ENCODE measurements at places on chromosomes 4 and X.
A peak's percentile ranks its signal among the peaks of the same experiment; 100 is the strongest.

DNA sequence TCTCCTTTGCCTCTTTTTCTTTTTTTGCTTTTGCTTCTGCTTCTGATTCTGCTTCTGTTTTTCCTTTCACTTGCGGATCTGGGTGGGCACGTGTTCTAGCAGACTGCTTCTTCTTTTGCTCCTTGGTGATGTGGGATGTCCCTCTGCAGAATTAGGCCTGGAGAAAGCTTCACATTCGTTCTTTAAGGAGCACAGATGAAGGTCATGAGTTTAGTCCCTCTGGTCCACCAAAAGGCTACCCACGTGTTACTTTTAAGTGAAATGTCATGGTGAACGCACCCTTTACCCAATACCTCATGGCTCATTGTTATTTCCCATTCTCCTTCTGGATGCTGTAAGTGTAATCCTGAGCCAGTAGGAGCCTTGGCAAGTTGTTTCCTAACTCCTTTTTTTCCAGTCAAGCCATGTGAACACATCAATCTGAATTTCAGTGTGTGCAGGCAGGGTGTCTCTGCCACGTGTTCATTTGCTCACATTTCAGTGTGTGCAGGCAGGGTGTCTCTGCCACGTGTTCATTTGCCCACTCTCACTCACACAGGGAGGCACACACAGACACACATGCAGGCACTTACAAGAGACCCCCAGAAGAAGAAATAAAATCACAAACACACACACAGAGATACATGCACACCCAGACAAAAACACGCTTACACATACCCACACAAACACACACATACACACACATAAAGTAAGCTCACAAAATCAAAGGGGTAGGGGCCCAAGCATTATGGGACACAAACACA, 36.9 kb downstream of the NBDY start:
- no peak for DNase-seq

- DNase-seq = no peak
Measured at GRCh38 chrX:45379236-45379635, 178.6 kb upstream of the DIPK2B start.

DNA sequence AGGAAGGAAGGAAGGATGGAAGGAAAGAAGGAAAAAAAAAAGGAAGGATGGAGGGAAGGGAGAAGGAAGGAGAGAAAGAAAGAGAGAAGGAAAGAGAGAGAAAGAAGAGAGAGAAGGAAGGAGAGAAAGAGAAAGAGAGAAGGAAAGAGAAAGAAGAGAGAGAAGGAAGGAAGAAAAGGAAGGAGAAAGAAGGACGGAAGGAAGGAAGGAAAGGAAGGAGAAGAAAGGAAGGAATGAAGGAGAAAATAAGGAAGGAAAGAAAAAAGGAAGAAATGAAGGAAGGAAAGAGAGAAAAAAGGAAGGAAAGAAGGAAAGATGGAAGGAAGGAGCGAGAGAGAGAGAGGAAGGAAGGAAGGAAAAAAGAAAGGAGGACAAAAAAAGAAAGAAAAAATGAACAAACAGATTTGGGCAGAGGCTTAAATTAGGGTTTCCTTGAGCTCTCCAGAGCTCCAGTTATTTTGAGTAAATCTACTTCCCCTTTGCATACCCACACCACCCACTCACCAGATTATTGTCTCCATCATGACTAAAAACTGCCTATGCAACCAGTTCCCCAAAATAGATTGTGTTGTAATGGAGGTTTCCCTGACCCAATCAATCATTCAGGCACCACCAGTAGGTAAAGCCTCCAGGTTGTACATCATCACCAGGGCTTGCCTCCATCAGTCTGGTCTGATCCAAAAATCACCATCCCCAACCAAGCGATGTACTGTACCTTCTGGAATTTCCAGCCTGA, 1722.9 kb upstream of the PCDH10 start:
- peak; percentile 13 for DNase-seq

- no peak for DNase-seq
Measured at GRCh38 chrX:108322234-108322633, 116.0 kb downstream of the COL4A6 start.

GRCh38 chrX:13652287-13652793, 601 bp upstream of the TCEANC start:
- no peak for DNase-seq

DNA sequence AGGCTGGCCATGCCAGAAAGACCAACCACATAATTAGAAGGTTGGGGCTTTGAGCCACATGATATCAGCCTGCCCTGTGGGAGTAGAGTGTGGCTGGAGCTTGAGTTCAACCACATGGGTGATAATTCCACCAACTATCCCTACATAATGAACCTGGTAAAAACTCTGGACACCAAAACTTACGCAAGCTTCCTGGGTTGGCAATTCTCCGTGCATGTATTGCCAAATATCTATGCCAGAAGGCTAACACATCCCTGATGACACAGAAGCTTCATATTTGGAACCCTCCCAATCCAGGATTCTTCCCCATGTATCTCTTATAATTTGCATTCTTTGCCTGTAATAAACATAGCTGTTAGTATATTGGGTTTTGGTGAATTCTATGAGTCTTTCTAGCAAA, 68.2 kb downstream of the FUNDC1 start:
- DNase-seq = no peak

DNA sequence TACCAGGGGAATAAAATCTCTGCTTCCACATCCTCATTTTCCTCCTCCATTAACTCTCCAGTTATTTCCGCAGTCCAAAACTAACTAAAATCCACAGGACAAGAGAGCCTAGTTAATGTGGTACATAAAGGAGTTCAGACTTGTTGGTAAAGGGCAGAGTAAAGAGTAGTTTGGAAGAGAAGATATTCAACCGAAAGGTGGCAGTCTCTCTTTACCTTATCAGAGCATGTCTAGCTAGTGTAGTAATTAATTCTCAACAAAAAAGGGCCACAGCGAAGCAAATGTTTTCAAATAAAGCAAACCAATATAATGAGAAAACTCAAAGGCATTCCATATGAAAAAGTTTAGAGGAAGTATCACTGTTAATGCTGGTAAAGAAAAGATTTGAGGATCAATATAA, 286.5 kb downstream of the GLUD2 start:
- DNase-seq = no peak

DNA sequence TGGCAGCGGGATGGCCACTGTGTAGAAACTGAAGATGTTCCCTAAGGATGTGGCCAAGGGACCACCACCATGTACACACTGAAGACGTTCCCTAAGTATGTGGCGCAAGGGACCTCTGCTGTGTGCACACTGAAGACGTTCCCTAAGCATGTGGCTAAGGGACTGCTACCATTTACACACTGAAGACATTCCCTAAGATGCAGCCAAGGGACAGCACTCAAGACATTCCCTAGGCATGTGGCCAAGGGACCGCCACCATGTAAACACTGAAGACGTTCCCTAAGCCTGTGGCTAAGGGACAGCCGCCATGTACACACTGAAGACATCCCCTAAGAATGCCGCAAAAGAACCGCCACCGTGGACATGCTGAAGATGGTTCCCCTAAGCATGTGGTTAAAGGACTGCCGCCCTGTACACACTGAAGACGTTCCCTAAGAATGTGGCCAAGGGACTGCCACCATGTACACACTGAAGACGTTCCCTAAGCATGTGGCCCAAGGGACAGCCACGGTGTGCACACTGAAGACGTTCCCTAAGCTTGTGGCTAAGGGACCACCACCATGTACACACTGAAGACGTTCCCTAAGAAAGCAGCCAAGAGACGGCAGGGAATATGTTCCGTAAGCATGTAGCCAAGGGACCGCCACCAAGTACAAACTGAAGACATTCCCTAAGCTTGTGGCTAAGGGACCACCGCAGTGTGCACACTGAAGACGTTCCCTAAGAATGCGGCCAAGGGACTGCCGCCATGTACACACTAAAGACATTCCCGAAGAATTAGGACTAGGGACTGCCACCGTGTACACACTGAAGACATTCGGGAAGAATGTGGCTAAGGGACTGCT, 43.3 kb downstream of the DHRSX start:
- DNase-seq = no peak

DNA sequence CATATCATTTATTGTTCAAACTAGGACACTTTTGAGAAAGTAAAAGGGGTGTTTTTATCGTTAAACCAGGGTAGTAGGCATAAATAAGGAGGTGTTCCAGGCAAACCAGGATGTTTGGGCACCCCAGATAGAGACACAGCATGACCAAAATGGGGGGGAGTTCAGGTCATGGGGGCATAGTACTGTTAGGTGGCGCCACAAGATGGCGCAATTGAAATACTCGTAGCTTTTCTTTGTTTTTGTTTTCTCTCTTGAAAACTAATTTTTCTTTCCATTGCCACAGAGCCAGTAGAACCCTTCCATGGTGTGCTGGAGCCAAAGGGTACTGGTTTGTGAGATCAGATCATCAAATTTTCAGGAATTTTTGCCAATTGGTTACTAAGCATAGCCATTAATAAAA, 283.4 kb downstream of the BCOR start:
- no peak for DNase-seq

GRCh38 chr4:158490629-158491028, 31.1 kb upstream of the RXFP1 start:
- no peak for DNase-seq

- peak; percentile 57 for DNase-seq
Measured at GRCh38 chrX:123408821-123409737, 225.0 kb downstream of the GRIA3 start.

DNA sequence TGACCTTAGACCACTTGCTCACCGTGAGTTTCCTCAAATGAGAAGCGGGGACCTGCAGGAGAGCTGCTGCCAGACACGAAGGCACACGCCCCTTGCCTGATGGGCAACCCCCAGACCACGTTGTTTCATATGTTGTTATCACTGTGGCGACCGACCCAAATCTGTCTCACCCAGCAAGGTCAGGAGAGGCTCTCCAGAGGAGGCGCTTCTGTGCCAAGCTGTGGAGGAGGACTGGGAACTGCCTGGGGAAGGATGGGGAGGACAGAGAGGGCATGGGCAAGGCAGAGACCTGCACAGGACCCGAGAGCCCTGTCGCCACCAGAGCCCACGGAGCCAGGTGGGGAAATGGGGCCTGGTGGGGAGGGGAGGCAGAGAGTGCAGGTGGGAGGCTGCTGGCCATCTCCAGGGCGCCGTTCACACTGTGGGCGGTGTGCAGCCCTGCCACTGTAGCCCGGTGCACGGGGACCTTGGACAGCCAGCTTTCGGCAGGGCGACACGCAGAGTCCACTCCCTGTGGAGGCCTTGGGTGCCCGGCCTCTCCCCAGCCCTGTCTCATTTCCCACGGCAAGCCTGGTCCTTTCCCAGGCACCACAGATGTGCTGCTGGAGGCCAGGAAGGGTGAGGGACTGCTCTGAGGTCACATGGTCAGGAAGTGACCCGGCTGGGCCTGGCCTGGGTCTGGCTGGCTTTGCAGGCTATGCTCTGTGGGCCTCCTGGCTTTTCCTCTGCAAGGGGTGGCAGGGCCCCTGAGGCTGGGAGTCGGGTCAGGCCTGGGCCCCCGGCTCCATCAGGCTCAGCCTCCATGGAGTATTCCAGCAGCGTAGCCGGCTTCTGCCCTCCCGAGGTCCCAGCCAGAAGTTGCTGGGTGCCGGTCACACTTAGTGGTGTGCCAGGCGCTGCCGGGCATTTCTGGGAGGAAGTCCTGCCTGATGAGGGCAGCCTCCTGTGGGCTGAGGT, 3.2 kb downstream of the HTRA3 start:
- no peak for DNase-seq

- no peak for DNase-seq
Measured at GRCh38 chr4:23268072-23268771, 575.5 kb downstream of the GBA3 start.

GRCh38 chrX:110915111-110915510, 119.5 kb upstream of the CHRDL1 start:
- no peak for DNase-seq

DNA sequence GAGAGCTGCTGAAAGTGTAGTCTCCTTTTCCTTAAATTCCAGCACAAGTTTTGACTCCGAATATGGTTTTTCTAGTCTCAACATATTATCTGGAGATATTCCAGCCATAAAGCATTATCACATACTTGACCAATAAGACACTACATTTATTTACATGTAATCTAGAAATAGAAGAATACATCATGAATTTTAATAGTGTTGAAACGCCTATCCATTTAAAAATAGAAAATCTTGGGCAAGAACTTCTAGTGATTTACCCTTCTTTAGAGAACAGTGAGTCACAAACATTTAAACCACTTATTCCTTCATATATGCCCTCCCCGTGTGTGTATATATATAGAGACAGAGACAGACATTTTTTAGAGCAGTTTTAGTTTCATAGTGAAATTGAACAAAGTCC, 161.5 kb downstream of the SOWAHB start:
- no peak for DNase-seq

GRCh38 chr4:67468830-67469229, 76.5 kb downstream of the CENPC start:
- DNase-seq = no peak

DNA sequence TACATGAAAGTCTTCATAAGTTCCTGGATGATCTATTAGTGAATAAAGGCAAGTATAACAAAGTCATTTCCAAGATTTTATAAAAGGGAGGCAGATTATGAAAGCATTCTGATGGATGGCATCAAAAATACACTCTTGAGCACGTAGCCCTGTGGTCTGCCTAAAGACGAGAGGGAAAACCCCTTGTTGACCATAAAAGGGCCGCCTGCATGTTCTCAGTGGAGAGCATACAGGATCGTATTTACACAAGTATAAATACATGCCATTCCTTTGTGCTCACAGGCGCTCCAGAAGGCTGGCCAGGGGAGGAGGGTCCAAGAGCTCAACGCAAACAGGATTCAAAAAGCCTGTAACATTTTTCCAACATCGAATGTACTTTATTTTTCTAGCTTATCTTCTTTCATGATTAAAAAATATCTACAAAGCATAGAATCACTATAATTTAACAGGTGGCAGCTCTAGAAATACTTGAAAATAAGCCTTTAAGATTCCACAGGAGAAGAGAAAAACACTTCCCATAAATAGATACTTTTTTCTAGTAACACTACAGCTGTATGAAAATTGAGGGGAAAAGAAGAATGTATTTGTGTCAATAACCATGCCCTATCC, 29.6 kb downstream of the PDGFC start:
- DNase-seq = no peak

DNA sequence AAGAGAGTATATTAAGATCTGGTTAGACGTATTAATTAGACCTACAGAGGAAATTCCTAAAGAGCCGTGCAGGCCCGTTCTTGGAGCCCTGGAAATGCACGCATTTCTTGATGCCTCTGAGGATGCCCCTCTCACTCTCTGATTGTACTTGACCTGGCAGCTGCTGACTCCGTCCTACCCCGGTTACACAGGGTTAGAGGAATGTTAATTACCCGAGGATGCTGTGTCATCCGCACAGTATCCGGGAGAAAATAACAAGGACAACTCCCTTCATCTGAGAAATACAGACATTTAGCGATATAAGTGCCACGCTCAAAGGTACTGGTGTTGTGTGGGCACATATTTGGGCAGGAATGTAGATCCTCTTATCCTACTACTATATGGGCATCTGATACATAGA, 404.6 kb upstream of the FAT1 start:
- DNase-seq = no peak

- DNase-seq = no peak
Measured at GRCh38 chr4:16588651-16589050, 309.8 kb downstream of the LDB2 start.

- DNase-seq = no peak
Measured at GRCh38 chrX:133384454-133384853, 30.8 kb downstream of the GPC4 start.

DNA sequence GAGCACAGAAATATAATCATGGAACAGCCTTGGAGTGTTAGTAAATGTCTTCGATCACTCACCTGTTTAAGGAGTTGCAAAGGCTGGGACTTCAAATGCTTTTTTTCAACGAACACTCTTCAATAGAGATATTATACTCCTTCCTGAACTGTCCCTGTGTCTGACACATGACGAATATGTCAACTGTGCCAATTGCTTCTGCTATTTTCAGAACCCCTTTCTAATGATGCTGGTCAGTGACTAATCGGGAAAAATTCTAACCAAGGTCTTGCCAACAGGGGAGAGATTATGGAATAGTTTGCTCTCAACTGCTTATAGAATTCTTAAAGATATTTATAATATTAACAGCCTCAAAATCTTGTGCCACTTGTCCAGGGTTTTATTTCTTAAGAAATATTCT, 8.5 kb upstream of the KLHL34 start:
- no peak for DNase-seq
